Activated CD8-positive, alpha-beta memory T cell treated with anti-CD3 and anti-CD28 coated beads for 1 hour (primary cell): ENCODE measurements at places on chromosomes 7 and 10.

DNA sequence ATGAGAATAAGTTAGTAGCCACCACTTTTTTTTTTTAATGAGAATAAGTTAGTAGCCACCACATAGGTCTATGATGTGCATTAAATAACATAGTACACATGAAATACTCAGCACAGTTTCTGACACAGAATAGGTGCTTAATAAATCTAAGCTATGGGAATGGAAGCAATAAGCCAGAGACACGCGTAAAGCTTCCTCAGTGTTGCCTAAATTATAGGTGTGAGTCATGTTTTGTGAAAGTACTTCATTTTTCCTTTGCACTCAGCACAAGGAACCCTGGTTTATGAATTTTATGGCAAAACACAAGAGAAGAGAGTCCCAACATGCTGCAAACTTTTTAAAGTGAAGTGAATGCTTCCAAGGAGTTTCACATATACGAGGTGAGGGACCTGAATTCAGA lies 267.4 kb downstream of the RNLS start:
- DNase-seq, result no peak

GRCh38 chr7:157540020-157540419 lies 203.2 kb downstream of the DNAJB6 start:
- DNase-seq, result no peak

GRCh38 chr10:89799573-89799972 lies 98.2 kb downstream of the KIF20B start:
- no peak for DNase-seq

DNA sequence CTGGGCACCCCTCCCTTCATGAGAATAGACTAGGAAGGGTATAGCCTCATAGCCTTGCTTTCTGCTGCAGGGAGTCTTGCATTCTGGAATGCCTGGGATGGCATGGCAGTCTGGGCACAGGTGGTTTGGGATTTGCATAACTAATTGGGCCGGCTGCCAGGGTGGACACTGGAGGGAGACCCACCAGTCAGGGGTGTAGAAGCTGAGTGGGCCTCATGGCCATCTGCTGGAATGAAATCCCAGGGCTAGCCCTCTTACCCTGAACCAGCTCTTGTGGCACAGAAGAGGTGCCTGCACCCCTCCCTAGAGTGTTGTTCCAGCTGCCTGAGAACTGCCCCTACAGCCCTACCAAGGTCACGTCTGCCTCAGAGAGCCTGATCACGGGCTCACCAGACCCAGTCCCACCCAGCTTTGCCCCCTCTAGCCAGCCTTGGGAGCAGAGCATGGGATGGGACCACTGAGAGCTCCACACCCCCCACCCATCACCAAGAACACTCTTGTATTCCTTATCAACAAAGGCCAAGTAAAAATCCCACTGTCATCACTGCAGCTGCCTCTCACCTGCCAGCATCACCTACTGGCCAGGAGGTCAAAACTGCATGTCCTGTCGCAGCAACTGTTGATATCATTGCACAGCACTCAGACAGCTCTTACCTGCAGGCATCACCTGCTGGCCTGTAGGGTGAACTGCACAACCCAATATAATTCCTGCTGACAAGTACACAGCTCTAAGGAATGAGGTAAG lies 148.9 kb downstream of the ZEB1 start:
- DNase-seq, result no peak

GRCh38 chr7:36526863-36527548 lies 137.3 kb downstream of the ANLN start:
- no peak for DNase-seq

DNA sequence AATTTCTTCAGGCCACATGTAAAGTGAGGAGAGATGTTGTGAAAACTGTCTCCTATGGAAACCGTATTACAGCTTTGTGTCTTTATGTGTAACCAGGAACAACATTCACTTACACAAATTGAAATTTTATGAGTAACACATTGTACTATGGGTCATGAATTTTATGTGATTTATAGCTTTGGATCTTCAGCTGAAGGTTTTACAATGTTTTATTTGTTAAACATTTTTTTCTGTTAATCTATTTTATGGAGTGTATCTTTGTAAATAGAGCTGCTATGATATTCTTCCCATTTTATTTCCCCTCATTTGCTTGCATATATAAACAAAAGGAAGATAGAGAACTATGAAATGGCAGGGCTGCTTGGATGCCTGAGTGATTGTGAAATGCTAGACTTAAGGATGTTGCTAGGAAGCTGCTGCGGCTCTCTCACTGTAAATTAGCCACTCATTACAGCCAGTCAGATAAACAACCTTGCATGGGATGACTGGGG lies 104.5 kb upstream of the PCLO start:
- DNase-seq, result no peak

DNA sequence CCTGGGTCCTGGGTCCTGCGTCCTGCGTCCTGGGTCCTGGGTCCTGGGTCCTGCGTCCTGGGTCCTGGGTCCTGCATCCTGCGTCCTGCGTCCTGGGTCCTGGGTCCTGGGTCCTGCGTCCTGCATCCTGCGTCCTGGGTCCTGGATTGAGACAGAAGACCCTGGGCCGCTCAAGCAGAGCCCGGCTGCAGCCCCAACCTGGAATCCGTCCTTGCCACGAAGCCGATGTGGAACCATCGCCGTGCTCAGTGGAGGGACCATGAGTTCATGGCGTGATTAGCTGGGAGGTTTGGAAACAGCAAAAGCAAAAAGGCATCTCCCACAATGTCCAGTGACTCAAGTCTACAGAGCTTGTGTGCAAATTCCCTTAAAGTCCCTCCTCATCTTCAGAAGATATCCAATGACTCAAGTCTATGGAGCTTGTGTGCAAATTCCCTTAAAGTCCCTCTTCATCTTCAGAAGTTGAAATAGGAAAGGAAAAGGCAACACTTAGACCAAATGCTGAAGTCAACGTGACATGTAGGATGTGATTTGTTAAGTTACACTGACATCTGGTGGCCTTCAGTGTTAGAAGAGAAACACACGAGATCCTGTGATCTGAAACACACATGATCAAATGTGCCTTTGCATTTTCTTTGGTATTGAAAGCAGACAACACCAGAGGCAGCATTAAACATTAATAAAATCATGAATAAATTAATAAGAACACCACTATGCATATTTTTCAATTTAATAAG lies 179.9 kb downstream of the PTPRN2 start:
- no peak for DNase-seq

GRCh38 chr7:30894009-30894408 lies 17.6 kb upstream of the AQP1 start:
- DNase-seq, result no peak

DNA sequence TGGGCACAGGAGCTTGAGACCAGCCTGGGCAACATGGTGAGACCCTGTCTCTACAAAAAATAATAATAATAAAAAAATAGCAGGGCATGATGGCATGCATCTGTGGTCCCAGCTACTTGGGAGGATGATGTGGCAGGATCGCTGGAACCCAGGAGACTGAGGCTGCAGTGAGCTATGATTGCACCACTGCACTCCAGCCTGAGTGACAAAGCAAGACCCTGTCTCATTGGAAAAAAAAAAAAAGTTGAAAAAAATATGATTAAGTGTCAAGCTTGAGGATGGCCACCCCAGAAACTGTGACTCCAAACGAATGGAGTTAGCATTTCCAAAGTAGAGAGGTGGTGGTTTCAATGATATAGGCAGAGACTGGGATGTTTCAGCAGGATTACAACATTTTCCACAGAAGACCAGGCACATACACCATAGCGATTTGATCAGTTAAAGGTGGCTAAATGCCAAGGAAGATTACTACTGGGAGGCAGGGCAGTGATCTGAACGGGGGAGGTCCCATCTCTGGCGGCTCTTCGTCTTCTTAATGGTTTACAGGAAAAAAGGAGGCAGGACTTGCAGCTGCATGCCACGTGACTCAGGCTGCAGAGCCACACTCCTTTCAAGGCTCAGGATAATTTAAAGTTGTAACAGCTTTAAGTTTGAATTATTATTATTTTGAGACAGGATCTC lies 250.6 kb upstream of the GALNT17 start:
- DNase-seq, result no peak

- no peak for DNase-seq
Measured at GRCh38 chr10:32995066-32995622, 37.1 kb upstream of the ITGB1 start.

DNA sequence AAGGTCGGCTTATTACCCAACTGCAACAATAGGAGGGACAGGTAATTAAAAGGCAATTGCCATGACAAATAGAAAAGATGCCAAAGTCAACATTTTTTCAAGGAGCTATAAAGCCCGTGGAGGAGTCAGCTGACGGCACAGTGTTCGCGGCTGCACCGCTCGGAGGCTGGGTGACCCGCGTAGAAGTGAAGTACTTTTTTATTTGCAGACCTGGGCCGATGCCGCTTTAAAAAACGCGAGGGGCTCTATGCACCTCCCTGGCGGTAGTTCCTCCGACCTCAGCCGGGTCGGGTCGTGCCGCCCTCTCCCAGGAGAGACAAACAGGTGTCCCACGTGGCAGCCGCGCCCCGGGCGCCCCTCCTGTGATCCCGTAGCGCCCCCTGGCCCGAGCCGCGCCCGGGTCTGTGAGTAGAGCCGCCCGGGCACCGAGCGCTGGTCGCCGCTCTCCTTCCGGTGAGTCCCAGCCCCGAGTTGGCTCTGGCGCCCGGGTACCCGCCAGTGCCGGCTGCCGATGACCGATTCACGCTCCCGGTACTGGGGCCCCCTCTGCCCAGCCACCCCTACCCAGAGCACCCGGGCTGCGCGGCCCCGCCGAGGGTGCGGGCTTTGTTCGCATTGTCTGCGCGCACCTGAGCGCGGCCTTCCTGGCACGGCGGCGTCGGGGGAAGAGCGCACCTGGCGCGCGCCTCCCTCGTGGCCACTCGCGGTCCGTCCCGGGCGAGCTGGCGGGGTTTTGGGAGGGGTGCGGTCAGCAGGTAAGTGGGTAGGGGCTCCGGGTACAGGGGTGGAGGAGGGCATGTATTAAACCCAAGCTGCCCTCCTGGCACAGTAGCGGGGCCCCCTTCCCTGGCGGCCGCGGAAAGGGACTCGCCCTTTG lies at the start of gene VWA2:
Gene VWA2, plus strand, starts transcription at position 138 of the 877 bp plus-strand sequence. CDS start 9,460 bp downstream, outside the sequence.
- no peak for DNase-seq

GRCh38 chr7:36039243-36039642 lies 113.8 kb upstream of the EEPD1 start:
- no peak for DNase-seq

GRCh38 chr10:117663750-117664149 lies 121.2 kb downstream of the EMX2 start:
- DNase-seq, result no peak

GRCh38 chr7:94170836-94171235 lies 166.7 kb upstream of the BET1 start:
- DNase-seq, result no peak

- DNase-seq, result no peak
Measured at GRCh38 chr7:86923527-86923926, 135.9 kb downstream of the ELAPOR2 start.

DNA sequence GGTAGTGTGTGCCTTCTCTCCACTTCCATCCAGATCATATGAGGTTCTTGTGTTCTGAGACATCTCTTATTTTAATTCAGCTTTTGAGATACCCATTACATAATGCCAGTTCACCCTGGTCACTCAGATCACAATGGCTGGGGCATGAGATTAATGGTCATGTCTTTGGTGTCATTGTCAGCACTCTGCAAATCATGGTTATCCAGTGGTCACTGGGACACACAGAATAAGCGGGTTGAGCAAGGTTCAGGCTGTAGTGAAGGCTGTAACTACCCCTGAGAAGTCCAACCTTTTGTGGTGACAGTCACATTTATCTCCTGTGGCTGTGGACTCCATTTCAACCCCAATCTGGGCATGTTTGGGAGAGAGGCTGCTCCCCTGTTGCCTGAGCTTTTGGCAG lies 35.8 kb downstream of the SORCS3 start:
- no peak for DNase-seq

DNA sequence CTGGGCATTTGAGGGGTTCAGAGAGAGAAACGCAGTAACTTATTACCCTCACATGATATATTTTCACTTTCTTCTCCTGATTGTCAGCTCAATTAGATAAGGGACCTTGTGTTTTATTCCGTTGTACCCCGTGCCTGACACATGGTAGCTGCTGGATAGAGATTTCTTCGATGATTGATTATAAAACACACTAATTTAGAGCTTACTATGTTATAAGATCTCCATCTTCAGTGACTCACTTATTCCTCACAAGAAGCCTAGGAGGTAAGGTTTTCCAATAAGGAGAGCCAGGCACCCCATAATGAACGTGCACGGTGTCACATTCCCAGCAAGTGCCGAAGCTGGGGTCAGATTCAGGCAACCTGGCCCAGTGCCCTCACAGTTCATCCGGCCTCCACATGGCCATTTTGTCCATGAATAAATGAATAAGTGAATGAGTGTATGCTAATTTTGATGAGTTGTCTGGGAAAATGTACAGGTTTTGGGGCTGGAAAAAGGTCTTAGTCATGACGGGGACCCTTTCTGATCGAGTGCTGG lies 138.1 kb upstream of the CDCA7L start:
- no peak for DNase-seq

GRCh38 chr10:80509403-80510161 lies 28.1 kb upstream of the SH2D4B start:
- no peak for DNase-seq

DNA sequence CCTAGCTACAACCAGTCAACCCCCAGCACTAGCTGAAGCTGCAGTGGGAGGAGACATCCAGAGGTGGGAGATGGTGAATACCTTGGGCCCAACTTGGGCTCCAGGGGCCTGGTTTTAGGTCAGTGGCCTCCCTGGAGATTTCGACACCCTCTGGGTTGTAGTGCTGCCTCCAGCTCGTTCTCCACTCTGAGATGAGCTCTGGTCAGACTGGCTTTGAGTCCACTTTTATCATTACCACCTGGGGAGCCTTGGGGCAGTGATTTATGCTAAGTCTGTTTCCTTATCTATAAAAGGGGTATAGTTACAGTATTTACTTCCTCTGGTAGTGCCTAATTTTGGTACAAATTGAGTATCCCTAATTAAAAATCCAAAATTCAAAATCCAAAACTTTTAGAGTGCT lies 22.8 kb downstream of the PPIA start:
- no peak for DNase-seq

GRCh38 chr7:137992550-137993394 lies 9.1 kb downstream of the CREB3L2 start:
- no peak for DNase-seq

GRCh38 chr7:70505468-70505867 lies 626.5 kb upstream of the GALNT17 start:
- no peak for DNase-seq

DNA sequence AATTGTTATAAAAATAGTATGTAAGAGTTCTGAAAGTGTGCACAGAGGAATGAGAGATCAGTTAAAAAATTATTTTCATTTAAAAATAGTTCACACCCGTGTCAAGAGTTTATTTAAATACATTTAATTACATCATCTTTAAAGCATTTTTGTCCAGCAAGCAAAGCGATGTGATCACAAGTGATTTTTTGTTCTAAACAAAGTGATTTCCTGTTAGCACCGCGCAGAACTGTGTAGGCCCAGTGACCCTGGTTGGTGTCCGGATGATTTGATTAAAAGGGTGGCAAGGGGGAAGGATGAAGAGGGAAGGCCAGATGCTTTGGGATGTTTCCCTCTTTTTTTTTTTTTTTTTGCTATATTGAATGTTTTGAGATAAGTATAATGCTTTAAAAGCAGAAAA lies 227.8 kb upstream of the PITRM1 start:
- DNase-seq, result no peak

GRCh38 chr7:102279537-102280400 lies 6.9 kb upstream of the SH2B2 start:
- DNase-seq, result peak; percentile 23

- no peak for DNase-seq
Measured at GRCh38 chr7:131544449-131545301, 11.8 kb downstream of the PODXL start.
